DMS53 (cell line): ENCODE measurements at places on chromosomes 11 and 22.

GRCh38 chr22:44671742-44672141 is 30.3 kb upstream of the PRR5 start:
- DNase-seq = peak; percentile 63

- DNase-seq = no peak
These were observed 49.9 kb downstream of the SIK2 start for GRCh38 chr11:111652184-111652583.

- no peak for DNase-seq
These were observed at the start of gene FIBIN for GRCh38 chr11:26993965-26994457. Gene FIBIN (plus strand): TSS chr11:26994112. CDS start chr11:26994527, 415 bp downstream.

- DNase-seq = peak; percentile 21
These were observed 10.4 kb upstream of the CELSR1 start for GRCh38 chr22:46547883-46548244.

DNA sequence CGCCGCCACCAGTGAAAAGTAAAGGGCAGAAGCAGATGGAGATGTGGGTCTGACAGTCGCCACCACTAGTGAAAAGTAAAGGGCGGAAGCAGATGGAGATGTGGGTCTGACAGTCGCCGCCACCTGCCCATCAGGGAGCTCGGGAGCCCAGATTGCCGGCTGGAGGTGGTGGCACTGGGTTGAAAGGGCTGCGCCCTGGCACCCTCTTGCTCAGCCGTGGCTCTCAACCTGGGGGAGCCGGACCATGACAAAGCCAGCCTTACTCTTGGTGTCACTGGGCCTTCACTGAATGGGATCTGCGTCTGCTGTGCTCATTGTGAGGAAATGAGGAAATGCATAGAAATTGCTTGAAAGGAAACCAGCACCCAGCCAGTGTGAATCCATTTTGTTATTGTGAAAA is 36.3 kb downstream of the AP2A2 start:
- no peak for DNase-seq

DNA sequence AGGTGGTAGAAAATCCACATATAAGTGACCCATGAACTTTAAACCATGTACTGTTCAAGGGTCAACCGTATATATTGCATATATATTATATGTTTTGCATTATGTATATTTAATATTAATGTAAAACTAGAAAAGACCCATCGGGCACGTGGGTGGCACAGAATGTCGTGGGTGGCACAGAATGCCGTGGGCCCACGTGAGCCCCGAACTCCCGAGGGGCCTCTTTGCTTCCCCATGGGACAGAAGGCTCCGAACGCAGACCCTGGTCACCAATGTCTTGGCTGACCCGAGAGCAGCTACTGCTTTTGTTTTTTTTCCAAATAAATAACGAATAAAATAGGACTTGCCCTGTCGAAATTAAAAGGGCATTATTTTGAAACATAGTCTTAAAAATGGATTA is 415.4 kb downstream of the BRD1 start:
- DNase-seq = no peak

- no peak for DNase-seq
These were observed 217.3 kb downstream of the RAB38 start for GRCh38 chr11:87957961-87958360.

DNA sequence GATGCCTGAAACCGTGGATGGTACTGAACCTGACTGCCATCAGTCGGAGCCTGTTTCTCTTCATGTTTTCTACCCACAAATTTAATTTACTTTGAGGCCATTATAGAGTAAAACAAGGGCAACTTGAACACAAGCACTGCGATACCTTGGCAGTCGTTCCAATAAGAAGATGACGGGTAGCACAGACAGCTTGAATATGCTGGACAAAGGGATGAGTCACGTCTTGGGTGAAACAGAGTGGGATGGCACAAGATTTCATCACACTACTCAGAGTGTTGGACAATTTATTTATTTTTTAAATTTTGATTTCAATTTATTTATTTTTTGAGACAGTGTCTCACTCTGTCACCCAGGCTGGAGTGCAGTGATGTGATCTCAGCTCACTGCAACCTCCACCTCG is 5.7 kb downstream of the DIXDC1 start:
- DNase-seq = no peak

DNA sequence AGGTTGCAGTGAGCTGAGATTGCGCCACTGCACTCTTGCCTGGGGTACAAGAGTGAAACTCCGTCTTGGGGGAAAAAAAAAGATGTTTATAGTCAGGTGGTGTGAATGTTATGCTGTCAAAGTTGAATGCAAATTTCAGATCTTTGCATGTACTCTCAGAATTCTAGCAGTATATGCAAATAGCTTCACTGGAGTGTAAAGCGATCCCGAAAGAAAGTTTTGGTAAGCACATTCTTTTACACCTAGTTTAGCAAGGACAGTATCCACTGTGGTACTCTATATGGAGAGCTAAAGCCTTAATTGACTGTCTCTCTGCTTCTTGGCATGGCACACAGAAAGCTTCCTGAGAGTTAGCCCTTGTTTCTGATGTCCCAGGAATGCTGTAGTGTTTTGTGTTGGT is 4.0 kb downstream of the JAM3 start:
- no peak for DNase-seq

- no peak for DNase-seq
These were observed at the start of gene SOX10 for GRCh38 chr22:37983860-37984791. Gene SOX10 (minus strand): TSS chr22:37984555. CDS start chr22:37983784, 771 bp downstream.

GRCh38 chr11:6402561-6402981 is 12.3 kb downstream of the SMPD1 start:
- no peak for DNase-seq

- no peak for DNase-seq
These were observed 5.5 kb downstream of the FOLR3 start for GRCh38 chr11:72141066-72141465.

DNA sequence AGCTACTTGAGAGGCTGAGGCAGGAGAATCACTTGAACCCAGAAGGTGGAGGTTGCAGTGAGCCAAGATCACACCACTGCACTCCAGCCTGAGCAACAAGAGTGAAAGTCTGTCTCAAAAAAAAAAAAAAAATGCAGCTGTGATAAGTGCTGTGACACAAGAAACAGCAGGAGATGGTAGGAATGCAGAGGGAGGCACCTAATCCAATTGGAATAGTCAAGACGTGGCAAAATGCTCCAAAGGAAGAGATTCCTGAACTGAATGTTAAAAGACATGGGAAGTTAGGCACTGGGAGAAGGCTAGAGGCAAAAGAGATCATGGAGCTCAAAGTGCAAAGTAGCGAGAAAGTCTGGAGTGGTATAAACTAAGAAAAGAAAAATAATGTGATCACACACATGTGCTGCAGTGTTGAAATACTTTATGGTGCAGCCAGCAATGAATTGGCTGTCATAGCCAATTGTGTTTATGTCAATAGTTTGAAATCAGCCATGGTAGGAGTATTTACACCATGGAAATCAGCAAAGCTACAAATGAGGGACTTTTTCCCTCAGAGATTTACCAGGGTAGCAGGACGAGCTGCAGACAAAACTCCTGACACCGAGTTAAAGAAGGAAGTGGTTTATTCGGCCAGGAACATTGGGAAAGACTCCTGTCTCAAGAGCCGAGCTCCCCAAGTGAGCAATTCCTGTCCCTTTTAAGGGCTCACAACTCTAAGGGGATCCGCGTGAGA is 40.9 kb upstream of the LIPT2 start:
- DNase-seq = no peak

DNA sequence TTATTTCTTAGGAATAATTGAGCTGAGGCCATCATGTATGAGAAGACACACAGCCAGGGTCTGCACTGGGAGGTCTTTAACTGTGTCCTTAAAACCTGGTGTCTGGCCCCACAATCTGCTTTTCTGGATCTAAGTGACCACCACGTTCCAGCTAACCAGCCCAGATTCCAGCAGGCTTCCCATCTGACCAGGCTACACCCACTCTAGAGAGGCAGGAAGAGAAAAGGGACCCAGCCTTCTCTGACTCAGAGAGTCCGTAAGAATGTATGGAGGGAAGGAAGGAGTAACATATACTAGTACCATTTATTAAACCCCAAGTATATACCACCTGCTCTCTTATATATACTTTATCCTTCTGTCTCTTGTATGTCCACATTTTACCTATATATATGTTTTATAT is 80.1 kb downstream of the LDLRAD3 start:
- no peak for DNase-seq

DNA sequence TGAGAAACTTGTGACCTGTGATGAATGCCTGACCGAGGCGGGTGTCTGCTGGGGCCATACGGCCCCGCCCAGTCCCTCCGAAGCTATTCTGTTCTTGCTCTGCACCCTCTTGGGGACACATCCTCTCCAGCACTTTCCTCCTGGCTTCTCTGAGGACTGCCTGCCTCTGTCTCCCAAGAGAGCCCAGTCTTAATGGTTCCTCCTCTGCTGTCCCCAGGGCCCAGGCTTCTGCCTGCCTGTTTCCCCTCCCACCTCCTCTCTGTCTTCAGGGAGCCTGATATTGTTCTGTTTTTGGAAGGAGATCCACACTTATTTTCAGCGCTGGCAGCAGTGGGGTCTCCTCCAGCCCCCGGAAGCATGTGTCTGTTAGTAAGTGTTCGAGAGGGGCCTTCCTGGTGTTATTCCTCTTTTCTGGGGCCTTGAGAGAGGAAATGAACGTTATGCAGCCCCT is 18.7 kb downstream of the SYNGR1 start:
- DNase-seq = no peak

GRCh38 chr11:72024069-72024754 is 25.5 kb downstream of the IL18BP start:
- DNase-seq = no peak

GRCh38 chr11:44883277-44883676 is 67.4 kb downstream of the TP53I11 start:
- no peak for DNase-seq

DNA sequence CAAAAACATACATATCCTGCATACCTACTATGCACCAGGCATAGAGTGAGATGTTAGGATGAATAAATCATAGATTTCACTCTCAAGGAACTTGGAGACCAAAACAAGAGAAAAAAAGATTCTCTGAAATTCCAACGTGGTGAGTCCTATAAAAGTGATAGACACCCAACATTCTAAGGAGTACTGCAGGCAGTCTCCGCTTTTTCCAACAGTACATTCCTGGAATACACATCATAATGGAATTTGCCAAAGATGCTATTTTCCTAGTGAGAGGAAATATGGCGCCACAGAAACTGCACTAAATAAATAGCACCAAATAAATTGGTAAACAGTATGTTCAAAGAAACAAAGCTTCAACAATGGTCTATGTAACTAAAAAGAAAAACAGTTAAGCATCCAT is 6.0 kb downstream of the TMEM123 start:
- DNase-seq = no peak

- no peak for DNase-seq
These were observed 19.6 kb upstream of the TP53I11 start for GRCh38 chr11:44970293-44970692.

- DNase-seq = peak; percentile 59
These were observed at the start of gene SEC14L2 for GRCh38 chr22:30396871-30397655. Gene SEC14L2 (plus strand): TSS chr22:30397018. CDS start chr22:30397117, 99 bp downstream.

DNA sequence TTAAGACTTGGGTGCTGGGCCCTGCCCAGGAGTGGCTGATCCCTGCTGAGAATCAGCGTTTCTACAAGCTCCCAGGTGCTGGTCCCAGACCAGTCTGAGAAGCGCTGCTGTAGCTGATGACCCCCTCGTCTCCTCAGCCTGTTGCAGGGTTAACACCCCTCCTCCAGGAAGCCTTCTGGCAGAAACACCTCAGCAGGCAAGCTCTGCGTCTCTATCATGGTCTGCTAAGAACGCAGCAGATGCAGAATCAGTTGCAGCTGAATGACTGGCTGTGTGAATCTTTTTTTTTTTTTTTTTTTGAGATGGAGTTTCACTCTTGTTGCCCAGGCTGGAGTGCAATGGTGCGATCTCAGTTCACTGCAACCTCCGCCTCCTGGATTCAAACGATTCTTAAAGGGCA is 132.5 kb downstream of the CACNA1I start:
- no peak for DNase-seq

DNA sequence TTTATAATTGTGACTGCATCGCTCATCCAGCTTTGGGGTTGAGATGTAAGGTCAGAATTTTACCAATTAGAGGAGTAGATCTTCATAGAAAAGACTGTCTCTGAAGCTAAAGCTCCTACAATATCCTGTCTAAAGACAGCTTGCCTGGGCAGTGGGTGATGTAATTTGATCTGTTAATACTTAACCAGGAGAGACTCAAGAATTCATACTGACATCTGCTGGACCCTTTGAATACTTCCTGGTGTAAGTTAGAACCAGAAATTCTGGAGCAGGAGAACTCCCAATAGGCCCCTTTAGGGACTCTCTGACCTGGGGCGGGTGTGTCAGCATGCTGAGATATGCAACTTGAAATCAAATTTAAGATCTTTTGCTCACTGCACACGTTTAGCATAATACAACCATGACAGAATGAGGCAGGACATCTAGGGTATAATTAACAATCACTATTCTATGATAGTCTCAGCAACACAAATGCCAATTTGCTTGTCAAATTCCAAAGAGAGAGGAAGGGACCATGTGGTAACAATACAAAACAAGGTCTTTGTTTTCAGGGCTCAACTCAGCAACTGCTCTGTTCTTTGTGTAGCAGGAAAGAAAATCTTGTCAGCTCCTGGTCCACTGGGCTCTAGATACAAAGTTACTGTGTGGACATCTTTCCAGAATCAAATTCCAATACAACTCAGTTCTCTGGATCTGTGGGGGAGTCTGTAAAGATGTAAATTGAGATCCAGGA is 143.9 kb downstream of the INSC start:
- peak; percentile 94 for DNase-seq
